SW 1271 (cell line): ENCODE measurements at places on chromosomes 1 and 21.

- no peak for DNase-seq
Measured at GRCh38 chr21:42162831-42163510, 56.0 kb upstream of the ABCG1 start.

DNA sequence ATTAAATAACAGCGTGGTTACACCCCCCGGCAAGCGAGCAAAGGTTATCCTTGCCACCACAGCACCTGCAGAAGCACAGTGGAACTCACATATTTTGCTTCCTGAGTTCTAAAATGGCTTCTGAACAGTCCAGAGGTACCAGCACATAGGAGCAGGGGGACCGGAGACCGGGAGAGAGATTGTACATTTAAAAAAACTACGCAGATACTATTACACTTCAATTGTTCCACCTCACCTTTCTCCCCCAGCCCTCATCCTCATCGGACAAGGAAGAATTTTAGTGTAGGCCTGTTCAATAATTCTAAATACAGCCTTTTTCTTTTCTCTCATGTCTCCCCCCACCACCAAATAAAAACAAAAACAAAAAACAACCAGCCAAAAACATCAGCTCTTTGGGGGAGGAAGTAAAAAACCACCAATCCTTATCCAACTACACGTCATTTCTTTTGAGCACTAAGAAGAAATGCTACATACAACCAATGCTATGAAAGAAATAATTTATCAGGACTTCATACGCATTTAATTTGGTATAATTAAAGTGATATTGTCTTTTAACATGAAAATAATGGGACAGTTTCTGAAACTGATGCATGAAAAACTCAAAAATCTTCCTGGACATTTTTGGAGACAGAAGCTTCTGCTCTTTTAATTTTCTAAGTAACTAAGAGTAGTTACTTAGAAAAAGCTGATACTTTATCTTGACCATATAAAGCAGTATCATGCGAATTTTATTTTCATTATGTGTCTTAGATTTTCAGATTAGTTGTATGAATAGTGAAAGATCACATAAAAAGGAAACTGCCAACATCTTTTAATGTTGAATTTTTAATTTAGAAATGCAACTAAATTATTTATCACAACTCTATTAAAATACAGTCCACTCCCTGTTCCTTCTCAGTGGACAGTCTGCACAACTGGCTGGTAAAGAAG lies 9.1 kb downstream of the CDKN2C start:
- peak; percentile 50 for DNase-seq

DNA sequence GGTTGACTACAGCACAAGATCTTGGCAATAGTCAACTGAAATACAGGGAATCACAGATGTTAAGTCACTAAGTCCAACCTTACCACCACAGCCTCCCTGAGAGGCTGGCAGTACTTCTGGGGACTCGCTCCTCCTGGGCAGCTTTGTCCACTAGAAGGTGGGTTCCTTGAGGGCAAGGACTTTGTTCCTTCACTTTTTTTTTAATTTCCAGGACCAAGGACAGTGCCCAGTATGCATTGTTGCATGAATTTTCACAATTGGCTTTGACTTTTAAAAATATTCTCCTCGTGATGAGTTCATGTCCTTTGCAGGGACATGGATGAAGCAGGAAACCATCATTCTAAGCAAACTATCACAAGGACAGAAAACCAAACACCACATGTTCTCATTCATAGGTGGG lies 96.7 kb upstream of the IGSF21 start:
- no peak for DNase-seq

DNA sequence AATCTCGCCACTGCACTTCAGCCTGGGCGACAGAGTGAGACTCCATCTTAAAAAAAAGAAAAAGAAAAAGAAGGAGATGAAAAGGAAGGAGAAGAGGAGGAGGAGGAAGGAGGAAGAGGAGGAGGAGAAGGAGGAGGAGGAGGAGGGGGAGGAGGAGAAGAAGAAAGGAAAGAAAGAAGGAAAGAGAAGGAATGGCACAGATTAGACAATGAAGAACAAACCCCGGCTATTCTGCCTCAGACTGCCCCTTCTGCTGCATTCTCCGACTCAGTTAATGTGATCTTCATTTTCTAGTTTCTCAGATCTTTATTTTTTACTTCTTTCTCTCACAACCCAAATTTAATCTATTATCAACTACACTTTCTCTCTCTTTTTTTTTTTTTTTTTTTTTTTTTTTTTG lies 40.1 kb upstream of the PTGFRN start:
- DNase-seq: no peak

- no peak for DNase-seq
Measured at GRCh38 chr1:183646776-183647175, 6.3 kb downstream of the APOBEC4 start.

DNA sequence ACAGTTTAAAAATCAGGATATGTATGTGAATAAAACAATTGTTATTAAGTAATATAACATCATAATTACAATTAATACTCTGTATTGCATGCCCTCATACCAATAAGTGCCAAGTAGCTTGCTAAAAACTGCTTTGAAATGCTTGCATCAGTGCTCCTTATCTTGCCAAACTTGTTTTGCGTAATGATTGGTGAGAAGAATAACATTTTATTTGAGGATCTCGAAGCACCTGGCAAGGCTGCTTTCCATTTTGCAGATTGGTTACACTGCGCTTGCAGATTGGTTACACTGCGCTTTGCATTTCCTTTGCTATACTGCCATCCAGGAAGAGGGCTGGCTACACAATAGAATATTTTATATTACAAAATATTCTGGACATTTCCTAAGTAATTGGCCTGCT lies 1.7 kb upstream of the PBX1 start:
- no peak for DNase-seq

- no peak for DNase-seq
Measured at GRCh38 chr1:236492378-236492777, 31.4 kb upstream of the LGALS8 start.

DNA sequence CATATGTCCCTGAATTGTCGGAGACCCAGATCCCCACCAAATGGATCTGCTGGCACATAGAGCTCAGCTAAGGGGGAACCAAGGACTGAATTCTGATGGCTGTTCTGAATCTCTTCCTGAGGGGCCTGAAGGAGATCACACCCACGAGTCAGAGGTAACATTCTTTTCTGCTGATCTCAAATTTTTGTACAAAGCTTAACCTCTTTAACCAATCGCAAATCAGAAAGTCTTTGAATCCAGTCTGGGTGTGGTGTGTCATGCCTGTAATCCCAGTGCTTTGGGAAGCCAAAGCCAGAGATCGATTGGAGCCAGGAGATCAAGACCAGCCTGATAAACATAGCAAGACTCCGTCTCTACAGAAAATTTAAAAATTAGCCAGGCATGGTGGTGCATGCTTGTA lies 62.8 kb upstream of the PRRC2C start:
- no peak for DNase-seq

GRCh38 chr1:43521756-43522155 lies 8.9 kb upstream of the PTPRF start:
- no peak for DNase-seq

GRCh38 chr1:206472454-206472853 lies 2.2 kb downstream of the IKBKE start:
- no peak for DNase-seq

GRCh38 chr21:42568866-42569731 lies 55.4 kb downstream of the SLC37A1 start:
- no peak for DNase-seq

DNA sequence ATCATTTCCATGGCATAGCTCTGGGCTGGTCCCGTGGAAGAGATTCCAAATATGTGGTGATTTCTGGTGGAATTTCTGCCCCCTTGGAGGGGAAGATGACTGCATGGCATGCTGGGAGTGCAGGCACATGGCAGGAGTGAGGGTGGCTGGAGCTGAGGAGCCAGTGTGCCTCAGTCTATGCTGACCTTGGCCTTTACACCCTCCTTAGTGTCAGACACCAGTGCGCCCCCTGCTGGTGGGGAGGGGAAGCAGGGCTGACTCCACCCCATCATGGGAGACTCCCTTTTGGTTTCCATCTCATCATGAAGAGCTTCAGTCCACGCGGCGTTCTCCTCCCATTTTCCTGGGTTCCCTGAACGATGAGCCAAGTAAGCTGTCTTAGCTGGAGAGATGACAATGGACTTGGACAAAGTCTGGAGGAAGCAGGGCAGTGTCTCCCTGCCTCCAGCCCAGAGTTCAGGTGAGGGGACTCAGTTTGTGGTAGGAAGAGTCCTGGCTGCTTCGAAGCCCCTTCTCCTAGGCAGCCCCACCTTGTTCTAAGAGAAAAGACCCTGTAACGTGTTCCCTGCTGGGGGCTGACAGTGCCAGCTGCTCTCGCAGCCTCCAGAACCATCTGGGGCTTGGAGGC lies 10.3 kb downstream of the ALX3 start:
- DNase-seq: no peak

GRCh38 chr21:36080386-36080785 lies 10.6 kb downstream of the CBR1 start:
- DNase-seq: no peak

DNA sequence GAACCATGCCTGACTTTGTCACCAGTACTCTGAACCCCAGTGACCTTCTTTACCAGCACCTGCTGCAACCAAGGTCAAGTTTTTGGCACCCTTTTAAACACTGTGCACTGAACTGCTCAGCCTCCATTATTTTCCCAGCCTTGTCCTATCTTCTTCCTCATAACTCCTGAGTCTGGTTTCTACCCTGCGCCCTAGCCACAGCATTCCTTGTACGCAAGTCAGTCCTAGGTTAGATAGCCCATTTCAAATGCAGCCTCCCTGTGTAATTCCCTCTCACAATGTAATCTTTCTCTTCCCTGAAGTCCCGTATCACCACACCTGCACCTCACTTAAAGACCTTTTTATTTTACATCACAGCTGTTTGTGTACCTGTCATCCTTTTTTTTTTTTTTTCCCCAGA lies 37.2 kb downstream of the DNTTIP2 start:
- no peak for DNase-seq

DNA sequence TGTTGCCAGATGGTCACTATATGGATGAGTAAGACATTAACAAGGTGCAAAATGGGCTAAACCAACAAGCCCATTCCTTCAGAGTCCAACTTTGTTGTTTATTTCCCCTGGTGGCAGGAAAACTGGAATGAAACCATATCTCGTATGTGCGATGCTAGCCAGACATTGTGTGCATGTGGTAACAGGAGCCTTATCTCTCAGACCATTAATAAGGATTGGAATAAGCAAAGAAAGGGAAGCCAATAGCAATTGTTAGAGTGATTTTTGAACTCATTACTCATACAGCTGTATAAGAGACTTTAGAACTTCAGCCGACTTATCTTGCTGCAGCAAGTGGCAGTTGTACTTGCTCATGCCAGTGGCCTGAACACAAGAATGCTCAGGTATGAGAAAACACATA lies 30.0 kb upstream of the HMCN1 start:
- no peak for DNase-seq

DNA sequence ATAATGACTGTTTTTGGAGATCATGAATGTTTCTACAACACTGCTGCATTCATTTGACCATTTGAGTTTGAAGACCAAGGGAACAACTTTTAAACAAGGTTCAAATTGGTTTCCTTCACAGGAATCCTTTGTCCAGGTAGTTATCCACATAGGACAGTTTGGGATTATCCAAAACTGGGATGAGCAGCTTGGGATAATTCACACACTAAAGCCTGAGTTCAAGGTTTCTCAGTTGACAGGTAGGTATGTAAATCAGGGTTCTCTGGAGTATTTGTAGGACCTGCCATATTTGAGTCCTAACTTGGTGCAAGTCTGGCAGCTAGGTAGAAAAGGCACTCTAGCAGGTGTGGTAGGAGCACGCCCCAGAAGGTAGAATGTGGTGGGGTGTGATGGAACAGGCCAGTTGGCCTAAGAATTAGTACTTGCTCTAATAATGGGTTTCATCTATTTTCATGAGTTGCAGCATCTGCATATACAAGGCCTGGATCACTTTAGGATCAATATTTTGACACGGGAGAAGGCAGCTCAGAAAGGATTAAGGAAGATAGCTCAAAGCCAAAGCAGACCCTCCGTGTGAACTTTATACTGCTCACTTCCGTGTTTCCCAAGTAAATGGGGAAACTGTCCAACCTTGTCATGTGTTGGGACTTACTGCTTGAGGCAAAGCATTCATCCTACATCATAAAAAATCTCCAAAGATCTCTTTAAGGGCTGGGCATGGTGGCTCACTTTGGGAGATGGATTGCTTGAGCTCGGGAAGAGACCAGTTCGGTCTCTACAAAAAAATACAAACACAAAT lies 14.1 kb upstream of the RAB42 start:
- no peak for DNase-seq

DNA sequence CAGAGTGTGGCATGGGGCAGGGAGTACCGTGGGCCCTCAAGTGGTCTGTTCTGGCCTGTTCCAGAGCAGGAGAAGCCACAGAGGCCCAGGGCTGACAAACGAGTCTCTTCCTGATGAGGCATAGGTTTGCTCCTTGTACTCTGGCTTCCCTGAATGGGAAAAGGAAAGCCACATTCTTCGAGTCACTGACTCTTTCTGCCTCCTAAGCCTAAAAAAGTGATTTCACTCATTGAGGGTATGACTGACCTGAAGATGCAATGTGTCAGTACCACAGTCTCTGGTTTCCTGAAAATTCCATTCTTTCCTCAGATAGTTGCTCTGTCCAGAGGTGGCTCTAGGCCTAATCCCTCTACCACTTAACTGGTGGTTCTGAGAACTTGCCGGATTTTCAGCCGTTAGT lies 92.3 kb downstream of the KCNN3 start:
- DNase-seq: no peak
